ENCODE measurements at places on chromosomes 7 and 10.

GRCh38 chr7:55641273-55641691, 69.0 kb upstream of the VOPP1 start:
- peak; percentile 3 for DNase-seq

DNA sequence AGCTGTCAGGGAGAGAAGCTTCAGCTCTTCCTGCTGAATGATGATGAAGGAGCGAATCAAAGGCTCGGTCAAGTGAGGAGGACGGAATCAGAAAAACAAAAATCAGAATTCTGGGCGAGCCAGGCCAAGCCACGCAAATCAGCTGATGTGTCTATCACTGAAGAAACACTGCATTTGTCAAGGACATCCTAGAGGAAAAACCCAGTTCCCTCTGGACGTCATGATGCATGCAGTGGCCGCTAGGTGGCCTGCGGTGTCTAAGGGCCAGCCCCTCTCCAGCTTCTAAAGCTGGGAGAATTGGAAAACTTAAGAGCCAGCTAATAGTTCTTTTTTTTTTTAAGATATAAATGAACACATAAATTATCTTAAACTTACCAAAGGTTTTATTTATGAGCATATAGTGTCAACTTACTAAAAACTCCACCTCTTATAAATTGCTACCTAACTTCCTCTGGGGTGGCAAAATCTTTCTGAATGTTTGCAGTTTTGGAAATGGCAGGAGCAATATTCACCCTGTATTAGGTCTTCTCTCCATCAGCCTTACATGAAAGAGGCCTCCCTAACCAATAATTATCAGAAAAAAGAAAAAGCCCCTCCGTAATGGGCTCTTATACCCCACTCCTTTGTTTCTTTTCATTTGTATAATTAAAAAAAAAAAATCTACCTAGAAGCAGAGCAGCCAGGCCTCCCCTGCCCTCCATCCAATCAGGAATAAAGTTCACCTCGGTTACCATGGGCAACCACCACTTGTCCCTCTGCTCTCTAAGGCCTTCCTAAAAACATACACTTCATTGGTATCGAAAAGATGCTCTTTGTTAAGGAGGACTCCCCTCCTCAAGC, 186.8 kb downstream of the USP6NL start:
- DNase-seq: no peak

DNA sequence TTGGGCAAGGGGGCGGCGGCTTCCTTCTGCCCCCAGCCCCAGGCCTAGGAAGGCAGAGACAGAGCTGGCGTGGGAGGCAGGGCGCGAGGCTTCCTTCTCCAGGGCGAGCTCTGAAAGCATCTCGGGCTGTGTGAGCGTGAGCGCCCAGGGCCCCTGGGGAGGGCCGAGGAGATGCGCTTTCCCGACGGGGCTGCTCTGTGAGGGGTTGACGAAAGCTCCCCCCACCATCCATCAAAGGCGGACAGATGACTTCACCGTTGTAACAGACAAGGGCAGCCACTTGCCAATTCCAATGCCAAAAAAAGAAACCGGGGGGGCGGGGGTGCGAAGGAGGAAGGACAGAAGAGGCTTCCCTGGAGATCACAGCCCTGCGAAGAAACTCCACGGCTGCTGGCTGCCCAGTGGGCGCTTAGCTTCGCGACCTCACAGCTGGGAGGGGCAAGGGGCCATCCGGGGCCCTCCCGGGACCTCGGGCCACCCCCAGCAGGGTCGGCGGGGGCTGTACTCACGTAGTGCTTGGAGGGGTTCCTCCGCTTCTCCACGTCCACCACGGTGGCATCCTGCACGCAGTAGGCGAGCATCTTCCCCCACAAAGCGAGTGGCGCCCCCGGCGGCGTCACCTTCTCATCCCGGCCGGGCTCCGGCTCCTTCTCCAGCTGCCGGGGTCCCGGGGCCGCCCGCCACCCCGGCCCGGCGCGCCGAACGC, 537 bp downstream of the SH3PXD2A start:
- peak; percentile 6 for DNase-seq

DNA sequence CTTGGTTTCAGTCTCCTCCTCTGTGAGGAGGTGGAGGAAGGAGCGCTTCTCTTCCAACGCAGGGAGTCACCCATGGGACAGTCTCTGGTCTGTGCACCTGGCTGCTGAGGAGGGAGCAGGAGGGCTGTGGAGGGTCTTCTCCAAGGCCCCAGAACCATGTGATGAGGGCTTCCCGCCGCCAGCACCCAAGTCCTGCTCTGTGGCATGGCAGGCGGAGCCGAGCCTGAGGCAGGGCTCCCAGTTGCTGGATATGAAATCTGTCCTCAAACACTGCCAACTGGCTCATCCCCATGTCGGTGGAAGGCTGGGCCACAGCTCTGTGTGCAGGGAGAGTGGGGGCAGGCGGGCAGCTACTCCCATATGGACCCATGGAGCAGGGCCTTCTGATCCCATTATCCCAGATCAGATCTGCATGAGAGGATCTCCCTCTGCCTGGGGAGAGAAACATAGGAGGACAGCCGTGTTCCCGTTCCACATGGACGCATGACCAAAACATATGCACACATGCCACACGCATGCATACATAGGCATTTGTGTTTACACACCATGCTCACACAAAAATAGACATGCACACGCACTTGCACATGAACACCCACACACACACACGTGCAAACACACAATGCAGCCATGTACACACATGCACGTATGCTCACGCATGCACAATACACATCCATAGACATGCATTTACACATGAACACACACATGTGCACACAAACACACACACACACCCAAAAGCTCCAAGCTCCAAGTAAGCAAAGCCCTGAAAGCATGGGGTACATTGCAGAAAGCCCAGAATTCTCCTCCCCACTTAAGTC, 38.8 kb upstream of the EN2 start:
- no peak for DNase-seq

- no peak for DNase-seq
Observed at GRCh38 chr7:77985232-77985973, 186.8 kb downstream of the PHTF2 start.

DNA sequence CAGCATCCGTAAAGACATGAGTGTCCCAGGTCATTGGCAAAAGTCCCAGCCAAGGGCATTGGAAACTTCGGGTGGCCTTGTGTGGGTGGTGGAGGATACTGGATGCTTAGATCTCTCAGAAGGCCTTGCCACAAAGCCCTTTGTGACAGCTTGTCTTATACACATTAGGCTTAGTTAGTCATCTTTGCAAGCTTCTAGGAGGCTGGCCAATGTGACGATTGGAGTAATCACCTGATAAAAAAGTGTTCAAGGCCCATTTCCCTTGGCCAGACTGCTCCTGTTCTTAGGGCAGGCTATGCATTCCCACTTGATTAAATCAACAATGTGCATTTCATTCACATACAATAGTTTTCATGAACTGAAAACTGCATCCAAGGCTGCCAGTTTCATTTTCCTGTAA, 26.9 kb downstream of the NPS start:
- DNase-seq: no peak

DNA sequence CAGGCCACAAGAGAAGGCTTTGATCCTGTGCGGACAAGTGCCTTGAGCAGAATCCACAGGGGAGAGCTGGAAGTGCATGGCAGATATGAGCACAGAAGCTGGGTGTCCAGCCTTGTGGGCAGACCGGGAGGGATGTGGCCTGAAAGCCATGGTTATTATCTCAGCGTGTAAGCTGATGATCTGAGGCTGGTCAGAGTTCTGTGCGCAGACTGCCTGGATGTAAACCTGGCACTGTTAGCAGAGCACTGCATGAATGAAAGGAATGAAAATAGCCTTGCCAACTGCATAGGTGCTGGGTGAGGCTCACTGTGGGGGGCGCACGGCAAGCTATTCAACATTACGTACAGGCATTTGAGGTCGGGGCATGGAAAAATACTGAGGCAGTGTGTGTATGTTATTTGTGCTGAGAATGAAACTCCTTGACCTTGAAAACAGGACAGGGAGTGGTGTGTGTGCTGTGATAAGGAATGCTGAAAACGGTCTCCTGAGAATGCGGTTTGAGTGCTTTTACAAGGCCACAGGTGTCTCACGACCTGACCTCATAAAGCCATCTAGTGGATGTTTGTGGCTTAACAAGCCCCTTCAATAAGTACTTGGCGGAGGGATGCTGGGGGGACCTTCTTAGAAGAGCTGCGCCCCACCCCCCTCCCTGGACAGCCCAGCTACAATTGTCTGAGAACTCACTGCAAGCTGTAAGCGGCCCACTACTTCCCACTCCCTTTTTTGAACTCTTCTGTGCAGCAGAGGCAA, 18.7 kb downstream of the AKR1C1 start:
- DNase-seq: no peak

- DNase-seq: no peak
Observed at GRCh38 chr10:69810097-69810496, 8.4 kb downstream of the COL13A1 start.

GRCh38 chr10:100184840-100185239, 989 bp downstream of the ERLIN1 start:
- no peak for DNase-seq

DNA sequence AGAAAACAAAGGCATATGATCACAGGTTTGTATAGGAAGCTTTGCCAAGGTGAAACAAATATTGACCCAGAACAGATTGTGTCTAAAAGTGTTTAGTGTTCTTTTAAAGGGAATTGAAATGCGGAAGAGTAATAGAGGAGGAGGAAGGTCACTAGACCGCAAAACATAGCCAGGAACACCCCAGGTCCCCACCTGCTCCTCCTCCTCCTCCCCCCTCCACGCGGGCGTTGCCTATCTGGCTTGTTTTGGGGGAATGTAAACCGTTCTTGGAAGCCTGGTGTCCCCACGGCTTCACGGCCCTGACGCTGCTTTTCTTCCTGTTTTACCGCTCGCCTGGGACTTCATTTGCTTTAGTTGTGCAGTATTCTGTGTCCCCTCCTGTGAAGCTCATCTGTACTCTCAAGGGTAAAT, 81.0 kb upstream of the PFKP start:
- DNase-seq: no peak

GRCh38 chr10:34885898-34886297, 70.8 kb upstream of the PARD3 start:
- no peak for DNase-seq

DNA sequence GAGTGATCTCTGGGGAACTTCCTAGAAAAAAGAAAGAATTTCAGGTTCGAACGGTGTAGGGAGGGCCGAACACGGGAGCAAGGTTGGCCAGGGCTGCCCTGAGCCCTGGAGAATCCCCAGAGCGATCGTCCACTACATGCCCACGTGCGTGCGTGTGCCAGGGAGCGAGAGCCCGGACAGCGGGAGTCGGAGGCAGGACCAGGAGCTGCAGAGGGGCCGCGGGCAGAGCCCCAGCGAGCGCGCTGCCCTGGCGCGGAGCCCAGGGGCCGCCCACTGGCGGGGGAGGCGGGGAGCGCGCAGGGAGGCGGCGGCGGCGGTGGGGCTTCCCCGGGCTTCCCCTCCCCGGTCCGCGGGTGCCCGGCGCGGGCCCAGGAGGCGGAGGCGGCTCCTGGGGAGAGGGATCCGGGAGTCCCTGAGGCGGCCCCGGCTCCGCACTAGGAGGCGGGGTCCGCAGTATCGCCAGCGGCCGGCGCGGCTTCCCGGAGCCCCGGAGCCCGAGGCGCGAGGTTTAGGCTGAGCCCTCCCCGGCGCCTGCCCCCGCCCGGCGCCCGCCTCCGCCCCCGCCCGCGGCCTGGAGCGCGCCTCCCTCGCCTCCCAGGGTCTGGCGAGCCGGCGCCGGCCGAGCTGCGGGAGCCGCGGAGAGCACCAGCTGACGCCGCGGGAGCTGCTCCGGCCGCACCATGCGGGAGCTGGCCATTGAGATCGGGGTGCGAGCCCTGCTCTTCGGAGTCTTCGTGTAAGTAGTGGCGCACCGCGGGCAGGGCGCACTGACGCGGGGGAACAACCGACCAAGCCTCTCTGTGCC, at the start of gene PLPP4:
PLPP4 (plus strand) TSS at position 602 of the 805 bp plus-strand sequence; CDS start at position 681, 79 bp downstream.
- no peak for DNase-seq

DNA sequence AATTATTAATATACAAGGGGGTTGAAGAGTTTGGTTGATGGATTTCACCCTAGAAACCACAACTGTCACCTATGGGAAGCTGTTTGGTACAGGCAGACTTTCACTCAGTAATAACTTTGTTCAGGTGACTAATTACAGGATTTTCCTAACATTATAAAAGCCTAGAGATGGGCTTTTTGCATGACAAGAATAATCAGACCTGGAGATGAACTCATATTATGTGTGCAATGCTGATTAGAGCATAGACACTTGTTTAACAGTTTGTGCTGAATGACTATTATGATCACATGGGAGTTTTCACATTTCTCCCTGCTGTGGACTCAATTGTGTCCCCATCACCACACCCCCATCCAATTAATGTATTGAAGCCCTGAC, 90.2 kb upstream of the STEAP4 start:
- DNase-seq: no peak

DNA sequence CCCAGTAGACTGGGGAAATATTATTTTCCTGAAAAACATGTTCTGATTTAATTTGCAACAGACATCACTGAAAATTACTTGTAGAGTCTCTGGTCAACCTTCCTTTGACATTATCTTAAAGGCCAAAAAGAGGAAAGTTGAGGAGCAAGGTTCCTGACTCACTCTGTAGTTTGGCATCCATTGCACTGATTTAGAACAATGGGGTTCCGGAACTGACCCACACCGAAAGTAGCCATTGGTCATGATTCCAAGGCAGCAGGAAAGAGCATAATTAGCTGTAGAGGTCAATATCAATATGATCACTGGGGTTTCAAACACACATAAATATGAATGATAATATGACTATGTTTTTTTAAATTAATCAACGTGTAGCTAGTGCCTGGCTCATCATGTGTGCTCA, 65.8 kb downstream of the DNMBP start:
- no peak for DNase-seq

DNA sequence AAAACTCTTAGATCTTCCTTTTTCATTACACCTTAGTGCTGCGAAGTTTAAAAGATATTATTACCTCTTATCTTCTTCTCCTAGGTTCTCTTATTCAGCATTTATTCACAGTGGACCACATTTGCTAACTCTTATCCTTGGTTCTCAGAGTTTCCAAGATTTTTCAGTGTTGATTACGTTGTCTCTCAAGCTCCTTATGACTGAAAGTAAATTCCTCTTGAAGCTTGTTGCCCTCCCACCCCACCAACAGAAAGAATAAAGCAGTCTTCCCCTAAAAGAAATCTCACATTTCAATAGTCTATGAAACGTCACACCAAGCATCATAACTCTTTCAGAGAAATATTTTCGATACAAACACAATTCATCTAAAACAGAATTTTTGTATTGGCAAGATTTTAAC, 362.5 kb downstream of the MAGI2 start:
- no peak for DNase-seq

DNA sequence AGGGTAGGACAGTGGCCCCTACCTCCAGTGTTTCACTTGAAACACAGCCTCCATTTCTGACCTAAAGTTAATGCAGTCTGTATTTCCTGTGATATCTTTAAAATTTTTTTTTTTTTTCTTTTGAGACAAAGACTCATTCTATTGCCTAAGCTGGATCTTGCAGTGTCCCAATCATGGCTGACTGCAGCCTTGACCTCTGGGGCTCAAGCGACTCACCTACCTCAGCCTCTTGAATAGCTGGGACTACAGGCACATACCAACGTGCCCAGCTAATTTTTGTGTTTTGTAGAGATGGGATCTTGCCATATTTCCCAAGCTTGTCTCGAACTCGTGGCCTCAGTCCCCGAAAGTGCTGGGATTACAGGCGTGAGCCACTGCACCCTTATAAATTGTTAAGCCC, 16.7 kb upstream of the MGAM2 start:
- no peak for DNase-seq

Measured in activated CD4-positive, alpha-beta T cell treated with anti-CD3 and anti-CD28 coated beads, Interleukin-2, amount 50 U/mL, for 4 hours (primary cell).